Neuronal stem cell (in vitro differentiated cells): ENCODE measurements at places on chromosomes 1 and 21.
A peak's percentile ranks its signal among the peaks of the same experiment; 100 is the strongest.

DNA sequence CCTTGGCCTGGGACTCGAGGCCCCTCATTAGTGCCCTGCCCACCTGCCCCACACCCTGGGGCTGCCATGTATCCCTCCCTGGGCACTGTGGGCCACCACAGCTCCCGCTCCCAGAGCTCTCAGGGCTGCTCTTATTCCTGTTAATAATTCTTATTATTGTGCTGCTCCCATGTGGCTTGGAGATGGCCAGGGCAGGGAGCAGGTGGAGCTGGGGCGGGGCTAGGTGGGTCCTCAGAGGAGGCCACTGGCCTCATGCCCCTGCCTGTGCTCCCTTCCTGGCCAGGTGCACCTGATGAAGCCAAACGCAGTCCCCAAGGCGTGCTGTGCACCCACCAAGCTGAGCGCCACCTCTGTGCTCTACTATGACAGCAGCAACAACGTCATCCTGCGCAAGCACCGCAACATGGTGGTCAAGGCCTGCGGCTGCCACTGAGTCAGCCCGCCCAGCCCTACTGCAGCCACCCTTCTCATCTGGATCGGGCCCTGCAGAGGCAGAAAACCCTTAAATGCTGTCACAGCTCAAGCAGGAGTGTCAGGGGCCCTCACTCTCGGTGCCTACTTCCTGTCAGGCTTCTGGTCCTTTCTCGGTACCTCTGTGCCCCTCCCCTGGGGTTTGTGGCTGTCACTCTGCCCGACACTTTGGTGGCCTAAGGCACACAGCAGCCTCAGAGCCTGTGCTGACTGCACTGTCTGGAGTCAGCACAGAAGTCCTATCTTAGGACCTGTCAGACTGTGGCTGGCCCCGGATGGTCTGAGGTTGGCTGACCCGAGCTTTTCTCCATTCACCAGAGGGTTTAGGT, 34.1 kb downstream of the BMP8A start:
- H3K27me3 ChIP-seq = no peaks in the 10 kb centered on the region
- H3K36me3 ChIP-seq = peaks cover 12% of the 10 kb centered on the region
- no peaks in the 10 kb centered on the region for H3K4me1 ChIP-seq
- no peak for DNase-seq
- no peak overlapping the region for H3K4me3 ChIP-seq

GRCh38 chr1:205976708-205977401, 26.3 kb downstream of the RAB7B start:
- DNase-seq = no peak
- H3K4me1 ChIP-seq = peaks cover 17% of the 10 kb centered on the region
- H3K27ac ChIP-seq = no peak overlapping the region
- no peaks in the 10 kb centered on the region for H3K36me3 ChIP-seq

GRCh38 chr1:223175032-223175431, 32.0 kb upstream of the TLR5 start:
- no peak overlapping the region for H3K4me3 ChIP-seq
- no peak for DNase-seq
- H3K36me3 ChIP-seq = no peaks in the 10 kb centered on the region
- H3K4me1 ChIP-seq = no peaks in the 10 kb centered on the region

DNA sequence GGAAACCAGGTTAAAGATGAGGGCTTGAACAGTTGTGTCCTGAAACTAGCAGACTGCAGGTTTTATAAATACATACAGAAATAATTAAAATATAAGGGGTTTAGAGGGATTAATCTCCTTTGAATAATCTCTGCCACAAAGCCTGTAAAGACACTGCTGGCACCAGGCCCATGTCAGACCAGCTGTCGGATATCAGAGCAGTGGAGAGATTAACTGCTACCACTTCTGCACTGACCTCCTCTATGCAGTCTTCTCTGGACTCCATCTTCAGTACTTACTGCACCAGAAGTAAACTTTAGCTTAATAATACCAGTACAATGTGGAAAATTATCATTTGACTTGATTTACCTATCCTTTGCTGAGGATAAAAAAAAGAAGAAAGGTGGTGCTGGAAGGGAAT, 128.6 kb downstream of the LHX4 start:
- H3K4me1 ChIP-seq = peaks cover 9% of the 10 kb centered on the region
- DNase-seq = no peak
- H3K36me3 ChIP-seq = no peaks in the 10 kb centered on the region
- no peak overlapping the region for H3K4me3 ChIP-seq

- H3K36me3 ChIP-seq = peaks cover 28% of the 10 kb centered on the region
- no peak overlapping the region for H3K27ac ChIP-seq
- no peaks in the 10 kb centered on the region for H3K27me3 ChIP-seq
- no peak overlapping the region for H3K4me3 ChIP-seq
- peaks cover 4% of the 10 kb centered on the region for H3K4me1 ChIP-seq
- DNase-seq = no peak
Observed at GRCh38 chr1:21894034-21894881, 42.9 kb downstream of the HSPG2 start.

DNA sequence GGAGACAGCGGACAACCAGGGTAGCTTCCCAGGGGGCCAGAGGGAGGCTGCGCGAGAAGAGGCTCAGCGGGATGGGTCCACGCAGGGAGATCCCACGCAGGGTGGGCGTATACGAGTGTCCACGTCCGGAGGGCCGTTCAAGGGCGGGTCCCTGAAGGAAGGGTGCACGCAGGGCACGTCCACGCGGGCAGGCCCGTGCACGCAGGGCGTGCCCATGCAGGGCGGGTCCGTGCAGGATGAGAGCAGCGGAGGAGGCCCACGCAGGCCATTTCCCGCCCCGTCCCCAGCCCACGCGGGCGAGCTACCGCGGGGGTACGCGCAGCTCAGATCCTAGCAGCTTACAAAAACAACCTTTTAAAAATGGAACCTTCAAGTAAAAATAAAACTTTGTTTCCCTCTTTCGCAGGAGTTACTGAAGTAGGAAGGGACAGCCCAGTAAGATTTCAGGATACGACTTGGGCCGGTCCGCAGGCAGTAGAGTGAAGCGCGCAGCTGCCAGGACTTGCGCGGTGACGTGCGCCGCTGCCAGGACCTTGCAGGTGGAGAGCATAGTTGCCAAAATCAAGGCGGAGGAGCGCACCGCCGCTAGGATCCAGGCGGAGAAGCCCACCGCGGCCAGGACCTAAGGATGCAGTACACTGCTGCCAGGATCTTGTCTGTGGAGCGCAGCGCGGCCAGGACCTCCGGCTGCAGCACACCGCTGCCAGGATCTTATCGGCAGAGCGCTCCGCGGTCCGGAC, 416 bp upstream of the RNF187 start:
- H3K4me3 ChIP-seq = peak overlapping the region; percentile 95
- peak; percentile 78 for DNase-seq
- H3K27me3 ChIP-seq = no peaks in the 10 kb centered on the region
- H3K4me1 ChIP-seq = peaks cover 5% of the 10 kb centered on the region
- H3K27ac ChIP-seq = peak overlapping the region; percentile 96

GRCh38 chr1:245823408-245824147, 668.8 kb downstream of the KIF26B start:
- peaks cover 3% of the 10 kb centered on the region for H3K4me1 ChIP-seq
- no peaks in the 10 kb centered on the region for H3K36me3 ChIP-seq
- no peak overlapping the region for H3K4me3 ChIP-seq
- no peak for DNase-seq
- no peak overlapping the region for H3K27ac ChIP-seq
- no peaks in the 10 kb centered on the region for H3K27me3 ChIP-seq

GRCh38 chr1:35505911-35506798, 51.0 kb downstream of the KIAA0319L start:
- DNase-seq = no peak
- H3K27ac ChIP-seq = no peak overlapping the region
- no peaks in the 10 kb centered on the region for H3K27me3 ChIP-seq
- peaks cover 2% of the 10 kb centered on the region for H3K36me3 ChIP-seq

- H3K27me3 ChIP-seq = no peaks in the 10 kb centered on the region
- no peak overlapping the region for H3K27ac ChIP-seq
- H3K4me1 ChIP-seq = no peaks in the 10 kb centered on the region
- peaks cover 82% of the 10 kb centered on the region for H3K36me3 ChIP-seq
- no peak for DNase-seq
Observed at GRCh38 chr21:46517361-46517760, 58.7 kb downstream of the DIP2A start.

- no peaks in the 10 kb centered on the region for H3K4me1 ChIP-seq
- H3K36me3 ChIP-seq = no peaks in the 10 kb centered on the region
- H3K27ac ChIP-seq = no peak overlapping the region
- no peaks in the 10 kb centered on the region for H3K27me3 ChIP-seq
Observed at GRCh38 chr21:35400233-35400939, 351.3 kb upstream of the RUNX1 start.

- no peak overlapping the region for H3K4me3 ChIP-seq
- H3K27ac ChIP-seq = no peak overlapping the region
- H3K36me3 ChIP-seq = no peaks in the 10 kb centered on the region
- H3K4me1 ChIP-seq = no peaks in the 10 kb centered on the region
- no peaks in the 10 kb centered on the region for H3K27me3 ChIP-seq
Observed at GRCh38 chr1:74857676-74858075, 124.7 kb downstream of the TYW3 start.

GRCh38 chr1:11707621-11708276, 16.2 kb downstream of the DRAXIN start:
- H3K27me3 ChIP-seq = no peaks in the 10 kb centered on the region
- peaks cover 59% of the 10 kb centered on the region for H3K36me3 ChIP-seq
- peaks cover 31% of the 10 kb centered on the region for H3K4me1 ChIP-seq
- H3K27ac ChIP-seq = no peak overlapping the region
- no peak overlapping the region for H3K4me3 ChIP-seq

DNA sequence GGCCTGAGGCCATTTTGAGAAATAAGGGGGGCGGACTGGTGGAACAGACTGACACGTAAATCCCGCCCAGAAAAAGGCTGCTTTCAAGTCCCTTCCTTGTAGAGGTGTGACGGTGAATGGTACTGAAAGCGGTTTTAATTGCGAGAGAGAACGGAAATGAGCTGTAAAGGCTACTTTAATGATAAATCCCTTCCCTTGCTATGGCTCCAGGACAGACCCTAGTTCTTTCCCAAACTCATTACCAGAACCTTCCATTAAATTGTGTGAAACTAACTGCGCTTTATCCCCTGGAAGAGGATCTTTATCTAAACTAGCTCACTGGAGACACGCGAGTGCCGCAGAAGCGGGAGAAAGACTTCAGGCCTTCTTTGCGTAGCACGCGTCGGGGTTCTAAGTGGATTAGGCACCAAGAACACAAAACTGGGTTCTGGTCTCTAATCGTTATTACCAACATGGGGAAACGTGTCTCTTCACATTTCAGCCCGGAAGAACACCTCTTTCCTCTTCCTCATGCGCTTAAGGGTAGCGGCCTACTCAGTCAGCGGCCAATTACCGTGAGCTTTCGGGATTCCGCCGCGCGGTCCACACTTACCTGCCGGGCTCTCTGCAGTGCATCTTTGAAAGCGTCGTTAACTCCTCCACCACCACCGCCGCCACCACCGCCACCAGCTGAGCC, 441 bp downstream of the FUBP1 start:
- no peaks in the 10 kb centered on the region for H3K36me3 ChIP-seq
- DNase-seq = peak; percentile 66
- peak overlapping the region; percentile 97 for H3K4me3 ChIP-seq
- H3K27ac ChIP-seq = peak overlapping the region; percentile 84

DNA sequence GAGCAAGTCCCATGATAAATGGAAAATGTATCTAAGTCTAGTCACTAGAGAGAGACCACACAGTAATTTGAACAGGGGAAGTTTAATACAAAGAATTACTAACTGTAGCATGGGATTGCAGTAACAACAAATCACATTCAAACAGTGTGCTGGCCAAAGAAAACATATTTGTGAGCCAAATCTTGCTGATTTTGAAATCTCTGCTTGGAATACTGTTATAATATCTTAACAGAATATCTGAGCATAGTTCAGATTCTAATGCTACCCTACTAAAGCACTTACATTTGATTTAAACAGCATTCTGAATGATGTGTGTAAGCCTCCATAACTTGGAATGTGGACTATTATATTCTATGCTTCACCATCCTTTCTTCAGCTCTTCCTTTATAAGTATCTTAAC, 270.0 kb upstream of the BRINP3 start:
- no peak overlapping the region for H3K27ac ChIP-seq
- no peak for DNase-seq
- H3K27me3 ChIP-seq = no peaks in the 10 kb centered on the region
- H3K4me3 ChIP-seq = no peak overlapping the region

- H3K4me3 ChIP-seq = no peak overlapping the region
- H3K36me3 ChIP-seq = no peaks in the 10 kb centered on the region
- H3K4me1 ChIP-seq = no peaks in the 10 kb centered on the region
- no peaks in the 10 kb centered on the region for H3K27me3 ChIP-seq
Observed at GRCh38 chr21:30710499-30710898, 8.1 kb downstream of the KRTAP21-3 start.

- no peaks in the 10 kb centered on the region for H3K36me3 ChIP-seq
- no peaks in the 10 kb centered on the region for H3K4me1 ChIP-seq
- no peak for DNase-seq
- H3K27me3 ChIP-seq = no peaks in the 10 kb centered on the region
- H3K27ac ChIP-seq = no peak overlapping the region
Observed at GRCh38 chr1:172820475-172821158, 161.7 kb downstream of the FASLG start.

GRCh38 chr1:159122005-159122621, 45.5 kb upstream of the AIM2 start:
- H3K36me3 ChIP-seq = no peaks in the 10 kb centered on the region
- H3K27ac ChIP-seq = no peak overlapping the region
- no peak overlapping the region for H3K4me3 ChIP-seq
- no peaks in the 10 kb centered on the region for H3K27me3 ChIP-seq
- DNase-seq = no peak

- no peak for DNase-seq
- no peaks in the 10 kb centered on the region for H3K4me1 ChIP-seq
- no peaks in the 10 kb centered on the region for H3K36me3 ChIP-seq
Observed at GRCh38 chr1:160916666-160917065, 31.7 kb upstream of the ITLN1 start.

- peaks cover 10% of the 10 kb centered on the region for H3K4me1 ChIP-seq
- no peak overlapping the region for H3K27ac ChIP-seq
- no peaks in the 10 kb centered on the region for H3K36me3 ChIP-seq
- no peak overlapping the region for H3K4me3 ChIP-seq
Observed at GRCh38 chr1:48006264-48006663, 9.1 kb upstream of the TRABD2B start.

DNA sequence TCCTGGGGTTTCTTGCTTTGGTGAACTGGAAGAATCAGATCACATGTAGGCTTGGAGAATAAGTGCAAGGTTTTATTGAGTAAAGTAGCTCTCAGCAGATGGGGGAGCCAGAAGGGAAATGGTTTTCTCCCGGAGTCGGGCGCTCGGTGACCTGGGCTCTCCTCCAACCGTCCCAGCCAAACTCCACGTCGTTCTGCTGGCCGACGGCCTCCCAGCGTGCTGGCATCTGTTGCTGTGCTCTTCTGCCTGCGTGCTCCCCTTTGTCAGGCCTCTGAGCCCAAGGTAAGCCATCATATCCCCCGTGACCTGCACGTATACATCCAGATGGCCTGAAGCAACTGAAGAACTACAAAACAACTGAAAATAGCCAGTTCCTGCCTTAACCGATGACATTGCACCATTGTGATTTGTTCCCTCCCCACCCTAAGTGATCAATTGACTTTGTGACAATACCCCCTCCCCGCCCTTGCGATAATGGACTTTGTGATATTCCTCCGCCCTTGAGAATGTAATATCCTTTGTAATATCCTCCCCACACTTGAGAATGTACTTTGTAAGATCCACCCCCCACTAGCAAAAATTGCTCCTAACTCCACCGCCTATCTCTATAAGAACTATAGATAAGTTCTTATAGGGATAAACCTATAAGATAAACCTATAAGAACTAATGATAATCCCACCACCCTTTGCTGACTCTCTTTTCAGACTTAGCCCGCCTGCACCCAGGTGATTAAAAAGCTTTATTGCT, 88.3 kb downstream of the SMYD3 start:
- no peak overlapping the region for H3K27ac ChIP-seq
- H3K4me1 ChIP-seq = no peaks in the 10 kb centered on the region
- DNase-seq = no peak
- no peak overlapping the region for H3K4me3 ChIP-seq

GRCh38 chr1:100721526-100722207, 2.1 kb downstream of the VCAM1 start:
- no peaks in the 10 kb centered on the region for H3K27me3 ChIP-seq
- H3K36me3 ChIP-seq = no peaks in the 10 kb centered on the region
- DNase-seq = no peak
- H3K4me1 ChIP-seq = peaks cover 2% of the 10 kb centered on the region
- no peak overlapping the region for H3K27ac ChIP-seq
- H3K4me3 ChIP-seq = no peak overlapping the region
